ENCODE measurements at places on chromosomes 4 and X.

DNA sequence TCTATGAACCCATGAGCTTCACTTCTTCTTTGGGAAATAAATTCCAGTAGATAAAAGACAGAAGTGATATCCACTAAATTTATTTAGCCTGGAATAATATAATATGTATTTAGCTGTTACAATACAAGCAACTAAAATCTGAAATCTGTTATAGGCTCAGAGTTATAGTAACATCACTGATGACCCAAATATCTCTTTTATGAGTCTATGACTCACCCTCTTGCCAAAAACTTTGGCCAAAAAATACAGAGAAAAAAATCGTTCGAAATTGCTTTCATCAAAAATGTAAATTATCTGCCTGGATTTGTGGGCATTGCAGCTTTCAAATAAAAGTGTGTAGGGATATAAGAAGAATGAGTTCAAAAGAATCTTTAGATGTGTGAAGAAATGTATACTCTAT lies 89.4 kb upstream of the DKK2 start:
- no peak for DNase-seq

- no peak for DNase-seq
These were observed 57.2 kb upstream of the AFF2 start for GRCh38 chrX:148443216-148443615.

GRCh38 chr4:161828061-161828460 lies 335.7 kb downstream of the FSTL5 start:
- no peak for DNase-seq

GRCh38 chr4:5462896-5463295 lies 245.5 kb downstream of the EVC2 start:
- DNase-seq = no peak

GRCh38 chr4:70392057-70392776 lies 5.5 kb upstream of the OPRPN start:
- DNase-seq = no peak

DNA sequence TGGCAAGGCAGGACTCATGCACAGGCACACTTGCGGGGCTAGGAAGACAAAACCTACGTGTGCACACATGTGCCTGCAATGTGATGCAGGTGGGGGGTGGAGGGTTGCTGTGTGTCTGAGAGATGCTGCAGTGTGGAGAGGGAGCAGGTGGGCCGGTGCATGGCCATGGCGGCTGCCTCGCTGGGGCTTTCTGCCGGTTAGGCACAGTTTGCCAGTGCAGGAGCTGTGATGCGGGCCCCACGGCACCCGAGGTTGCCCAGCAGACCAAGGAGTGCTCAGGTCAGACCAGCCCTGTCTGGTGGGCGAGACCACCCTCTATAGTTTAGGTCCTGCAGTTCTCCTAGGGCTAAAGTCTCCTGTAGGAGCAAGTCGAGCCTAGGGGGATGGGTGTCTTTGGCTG lies 4.4 kb upstream of the AFM start:
- DNase-seq = no peak

DNA sequence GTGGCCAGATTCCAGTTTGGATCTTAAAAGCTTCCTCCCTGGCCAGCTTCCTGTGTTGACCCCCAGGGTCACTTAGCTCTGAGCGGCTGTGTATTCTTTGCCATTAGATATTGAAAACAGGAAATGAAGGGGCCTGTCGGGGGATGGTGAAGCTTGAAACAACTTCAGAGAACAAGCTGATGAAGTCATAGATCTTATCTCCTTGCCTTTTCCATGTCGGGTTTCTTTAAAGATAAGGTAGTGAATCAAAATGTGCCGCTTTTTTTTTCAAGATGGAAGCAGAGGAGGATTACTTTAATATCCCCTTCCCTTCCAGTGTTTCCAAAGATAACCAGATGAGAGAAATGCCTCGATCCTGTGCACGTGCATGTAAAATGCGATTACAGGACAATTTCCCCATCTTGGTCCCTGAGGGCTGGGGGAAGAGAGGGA lies 508.5 kb downstream of the MID1IP1 start:
- no peak for DNase-seq

DNA sequence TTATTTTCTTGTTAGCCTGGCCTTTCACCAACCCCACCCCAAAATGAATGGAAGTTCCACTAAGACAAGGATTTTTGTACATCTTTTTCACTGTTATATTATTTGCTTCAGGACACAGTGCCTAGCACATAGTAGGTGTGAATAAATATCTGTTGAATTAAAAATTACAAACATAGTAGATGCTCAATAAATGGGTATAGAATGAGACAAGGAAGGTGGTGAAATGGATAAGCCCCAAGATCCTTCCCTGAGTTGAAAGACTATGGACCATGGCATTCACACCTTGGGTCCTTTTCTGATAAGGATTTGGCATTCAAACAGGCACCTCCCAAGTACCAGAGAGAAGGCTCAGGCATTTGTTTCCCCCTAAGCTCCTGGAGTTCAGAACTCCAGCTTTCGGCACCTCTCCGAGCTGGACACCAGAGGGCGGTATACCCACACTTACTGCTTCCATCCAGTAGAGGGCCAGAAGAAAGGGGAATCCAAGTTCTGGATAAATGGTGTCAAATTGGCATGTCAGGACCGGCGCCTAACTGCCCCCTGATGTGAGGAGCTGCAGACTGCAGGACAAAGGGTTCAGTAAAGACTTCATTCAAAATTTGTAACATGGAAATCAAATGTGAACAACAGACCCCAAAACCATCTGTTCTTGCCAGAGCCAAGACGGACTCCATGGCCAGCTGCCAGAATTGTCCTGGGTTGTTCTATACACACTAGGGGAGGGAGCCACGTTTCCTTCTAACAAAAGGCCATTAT lies 193.0 kb downstream of the GPC3 start:
- peak; percentile 40 for DNase-seq

DNA sequence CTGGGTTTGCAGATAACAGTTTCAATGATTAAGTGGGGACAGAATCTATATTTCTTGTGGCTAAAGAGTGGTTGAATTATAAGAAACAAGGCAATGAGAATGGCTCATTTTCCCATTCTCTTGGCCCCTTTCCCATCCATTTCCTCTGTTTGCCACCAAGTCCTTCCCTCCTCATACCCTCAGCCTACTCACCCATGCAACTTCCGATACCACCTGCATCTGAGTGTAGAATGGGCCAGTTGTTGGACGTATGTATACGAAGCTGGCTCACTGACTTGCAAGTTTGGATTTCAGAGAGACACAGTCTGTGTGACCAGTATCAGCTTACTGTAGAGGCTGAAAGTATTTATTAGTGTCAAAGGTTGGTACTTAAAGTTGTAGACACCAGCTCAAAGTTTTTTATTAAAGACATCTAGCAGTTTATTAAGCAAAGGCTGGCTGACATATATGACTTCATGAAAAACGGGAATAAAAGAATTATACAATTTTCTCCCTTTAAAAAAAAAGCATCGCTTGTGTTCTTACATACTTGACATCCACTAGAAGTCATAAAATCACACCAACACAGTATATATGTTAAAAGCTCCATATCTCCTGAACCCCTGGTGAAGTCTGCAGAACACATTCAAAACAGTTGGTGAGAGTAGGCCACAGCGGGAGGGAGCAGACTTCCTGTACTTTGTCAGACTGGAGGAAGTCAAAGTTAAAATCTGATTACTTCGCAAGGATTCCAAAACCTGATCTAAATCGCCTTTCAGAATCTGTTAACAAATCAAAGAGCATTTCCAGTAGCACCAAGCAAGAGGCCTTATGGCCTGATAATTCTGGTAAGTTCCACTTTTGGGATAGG lies 22.4 kb upstream of the STIM2 start:
- no peak for DNase-seq

- no peak for DNase-seq
These were observed 37.1 kb upstream of the SETD7 start for GRCh38 chr4:139593091-139593564.

- no peak for DNase-seq
These were observed 337.8 kb downstream of the ARHGAP24 start for GRCh38 chr4:85812776-85813175.

GRCh38 chr4:11842620-11843263 lies 414.0 kb upstream of the HS3ST1 start:
- DNase-seq = no peak

DNA sequence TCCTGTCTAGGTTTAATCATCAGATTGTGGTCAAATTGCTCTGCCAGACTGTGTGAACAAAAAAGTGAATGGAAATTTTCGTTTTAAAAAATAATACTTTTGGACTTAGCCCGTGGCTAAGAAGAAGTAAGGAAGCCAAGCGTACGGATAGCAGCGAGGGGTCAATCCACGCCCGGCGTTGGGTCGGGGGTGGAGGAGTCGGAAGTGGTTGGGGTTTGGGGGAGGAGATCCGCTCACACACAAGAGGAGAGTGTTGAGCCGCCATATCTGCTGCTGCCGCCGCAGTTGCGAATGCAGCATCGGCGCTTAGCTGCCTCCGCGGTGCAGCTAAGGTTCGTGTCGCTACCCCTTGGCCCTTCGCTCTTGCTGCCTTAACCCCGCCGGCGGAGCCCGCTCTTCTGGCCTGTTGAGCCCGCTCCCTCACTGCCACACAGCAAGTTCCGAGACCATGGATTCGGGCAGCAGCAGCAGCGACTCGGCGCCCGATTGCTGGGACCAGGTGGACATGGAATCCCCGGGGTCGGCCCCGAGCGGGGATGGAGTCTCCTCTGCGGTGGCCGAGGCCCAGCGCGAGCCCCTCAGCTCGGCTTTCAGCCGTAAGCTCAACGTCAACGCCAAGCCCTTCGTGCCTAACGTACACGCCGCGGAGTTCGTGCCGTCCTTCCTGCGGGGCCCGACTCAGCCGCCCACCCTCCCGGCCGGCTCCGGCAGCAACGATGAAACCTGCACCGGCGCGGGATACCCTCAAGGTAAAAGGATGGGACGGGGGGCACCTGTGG lies at the start of gene GSPT2:
GSPT2 (plus strand) TSS at position 264 of the 779 bp plus-strand sequence; CDS start at position 449, 185 bp downstream.
- peak; percentile 8 for DNase-seq

GRCh38 chrX:9393571-9393970 lies 71.3 kb upstream of the TBL1X start:
- DNase-seq = peak; percentile 21

Measured in CD14-positive monocyte (primary cell).